ENCODE measurements at places on chromosomes 6 and 20. TPM values are rescaled to one million over a fixed set of nuclear protein-coding genes. Genes with fewer than 3 reads are reported as not detected.

ANKRD6 gene
- total RNA-seq: 2.4 TPM

- DNase-seq: peak; percentile 98
- peak within 1 kb of the TSS; percentile 89 for H3K27ac ChIP-seq
- peak within 1 kb of the TSS; percentile 84 for H3K4me3 ChIP-seq
- H3K27me3 ChIP-seq: no peaks in the 10 kb centered on the region
- H3K36me3 ChIP-seq: peaks cover 3% of the 10 kb centered on the region
- peaks cover 12% of the 10 kb centered on the region for H3K4me1 ChIP-seq
Observed at GRCh38 chr6:155314092-155314772, at the start of gene TFB1M. Gene TFB1M (minus strand): TSS chr6:155314484. CDS start chr6:155314428, 56 bp downstream.

DNA sequence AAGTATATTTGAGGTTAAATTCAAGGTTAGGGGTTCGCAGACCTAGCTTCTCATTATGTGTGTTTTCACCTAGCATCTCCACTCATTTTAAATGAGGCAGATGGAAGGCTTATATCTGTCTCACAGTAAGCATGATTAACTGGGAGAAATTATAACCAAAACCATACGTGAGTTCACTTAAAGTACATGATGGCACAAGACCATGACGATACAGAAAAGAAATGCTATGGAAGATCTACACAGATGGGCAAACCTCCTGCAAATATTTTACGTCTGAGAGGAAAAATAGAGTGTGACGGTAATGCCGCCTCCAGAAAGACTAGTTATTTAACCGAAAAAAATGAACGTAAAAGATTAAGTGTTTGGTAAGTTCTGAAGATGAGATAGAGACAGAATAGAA lies 337.8 kb downstream of the FARS2 start:
- no peaks in the 10 kb centered on the region for H3K4me1 ChIP-seq
- H3K4me3 ChIP-seq: no peak overlapping the region
- H3K36me3 ChIP-seq: no peaks in the 10 kb centered on the region
- no peaks in the 10 kb centered on the region for H3K27me3 ChIP-seq

- H3K4me1 ChIP-seq: no peaks in the 10 kb centered on the region
- no peak overlapping the region for H3K4me3 ChIP-seq
- no peak for DNase-seq
- no peaks in the 10 kb centered on the region for H3K36me3 ChIP-seq
- no peaks in the 10 kb centered on the region for H3K27me3 ChIP-seq
Observed at GRCh38 chr6:12592634-12593033, 123.9 kb upstream of the PHACTR1 start.

- no peak overlapping the region for H3K27ac ChIP-seq
- no peaks in the 10 kb centered on the region for H3K27me3 ChIP-seq
Observed at GRCh38 chr6:70797625-70798024, 129.9 kb downstream of the SMAP1 start.

DNA sequence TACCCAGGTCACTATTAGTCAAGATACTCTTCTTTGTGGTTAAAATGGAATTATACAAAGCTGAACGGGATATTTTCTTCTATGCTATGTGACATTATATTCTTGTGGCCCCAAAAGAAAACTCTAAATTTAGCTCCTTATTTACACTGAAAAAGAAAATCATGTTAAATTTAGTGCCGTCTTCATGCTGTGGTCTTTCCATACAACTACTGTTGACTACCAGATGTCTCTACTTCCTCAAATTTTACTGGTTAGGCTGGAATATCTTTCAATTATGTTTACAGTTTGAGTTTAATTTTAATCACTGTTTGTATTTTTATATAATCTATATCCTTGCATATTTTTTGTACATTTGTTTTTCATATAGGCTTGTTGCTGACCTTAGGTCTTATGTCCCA lies 95.6 kb upstream of the FOXO3 start:
- no peak for DNase-seq
- H3K4me3 ChIP-seq: no peak overlapping the region
- H3K27ac ChIP-seq: no peak overlapping the region
- H3K36me3 ChIP-seq: no peaks in the 10 kb centered on the region
- no peaks in the 10 kb centered on the region for H3K27me3 ChIP-seq

- DNase-seq: no peak
- H3K36me3 ChIP-seq: no peaks in the 10 kb centered on the region
- no peak overlapping the region for H3K4me3 ChIP-seq
- peaks cover 3% of the 10 kb centered on the region for H3K4me1 ChIP-seq
- no peaks in the 10 kb centered on the region for H3K27me3 ChIP-seq
Observed at GRCh38 chr6:112695001-112695400, 347.9 kb downstream of the RFPL4B start.

TRMT6 gene
- 23.3 TPM for total RNA-seq

GRCh38 chr6:164408868-164409267 lies 900.5 kb downstream of the C6orf118 start:
- no peak overlapping the region for H3K4me3 ChIP-seq
- no peak for DNase-seq
- no peaks in the 10 kb centered on the region for H3K36me3 ChIP-seq
- no peak overlapping the region for H3K27ac ChIP-seq
